Erythroblast (primary cell): ENCODE measurements at places on chromosomes 16 and 17.

- DNase-seq: no peak
These were observed 802.5 kb upstream of the EEF2KMT start for GRCh38 chr16:5900046-5900445.

DNA sequence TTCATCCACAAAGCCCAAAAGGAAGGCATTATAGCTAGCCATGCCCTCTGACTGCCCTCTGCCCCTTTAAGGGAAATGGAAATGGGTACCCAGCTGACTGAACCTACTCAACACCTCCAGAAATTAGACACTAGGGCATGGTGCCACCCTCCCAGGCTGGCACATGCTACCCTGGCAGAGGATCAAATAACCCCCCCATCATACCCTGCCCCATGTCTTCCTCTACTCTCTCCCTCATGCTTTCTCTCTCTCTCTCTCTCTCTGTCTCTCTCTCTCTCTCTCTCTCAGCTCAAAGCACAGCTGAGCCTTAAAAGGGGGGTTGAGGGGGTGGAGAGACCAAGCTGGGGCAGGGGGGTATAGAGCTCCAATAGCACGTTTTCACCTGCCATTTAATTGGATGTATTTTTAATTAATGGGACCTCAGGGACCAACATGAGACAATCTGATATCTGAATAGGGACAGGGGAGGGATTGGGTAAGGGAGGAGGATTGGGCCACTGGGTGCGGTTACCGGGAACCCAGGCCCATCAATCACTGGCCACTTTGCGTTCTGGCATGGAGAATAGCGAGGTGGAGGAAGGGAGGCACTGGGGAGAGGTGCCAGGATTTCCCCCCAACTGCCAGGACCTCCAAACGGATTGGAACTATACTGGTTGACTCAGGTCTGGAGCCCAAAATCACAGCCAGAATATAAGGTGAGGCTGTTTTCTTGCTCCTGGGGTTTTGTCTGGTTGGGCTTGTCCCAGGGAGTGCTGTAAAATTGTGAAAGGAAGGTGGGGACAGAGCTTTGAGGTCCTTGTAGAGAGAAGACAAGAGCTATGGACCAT is 57.8 kb downstream of the NEUROD2 start:
- DNase-seq: no peak

- DNase-seq: no peak
These were observed 317.6 kb downstream of the CBLN1 start for GRCh38 chr16:48963901-48964615.

- DNase-seq: no peak
These were observed 27.8 kb upstream of the MEIOC start for GRCh38 chr17:44628243-44629188.

DNA sequence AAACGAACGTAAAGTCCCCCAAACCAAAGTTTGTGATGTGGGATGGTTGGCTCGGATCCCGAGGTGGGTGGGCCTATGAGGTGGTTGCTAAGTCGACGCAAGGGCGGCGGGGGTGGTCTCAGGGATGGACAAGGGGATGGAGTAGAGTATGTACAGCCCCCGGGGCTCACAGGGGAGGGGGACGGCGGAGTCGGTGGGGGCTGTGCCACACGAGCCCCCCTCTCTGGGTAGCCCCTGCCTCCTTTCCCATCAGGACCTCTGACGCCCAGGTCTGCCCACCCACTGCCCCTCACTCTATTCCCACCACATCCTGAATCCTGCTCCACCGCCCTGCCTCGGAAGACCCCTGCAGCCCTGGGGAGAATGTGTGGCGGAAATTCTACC is 15.2 kb downstream of the IL34 start:
- no peak for DNase-seq

GRCh38 chr16:78639775-78640174 is 540.3 kb downstream of the WWOX start:
- no peak for DNase-seq

GRCh38 chr17:18182978-18183333 is 672 bp upstream of the ALKBH5 start:
- peak; percentile 96 for DNase-seq

DNA sequence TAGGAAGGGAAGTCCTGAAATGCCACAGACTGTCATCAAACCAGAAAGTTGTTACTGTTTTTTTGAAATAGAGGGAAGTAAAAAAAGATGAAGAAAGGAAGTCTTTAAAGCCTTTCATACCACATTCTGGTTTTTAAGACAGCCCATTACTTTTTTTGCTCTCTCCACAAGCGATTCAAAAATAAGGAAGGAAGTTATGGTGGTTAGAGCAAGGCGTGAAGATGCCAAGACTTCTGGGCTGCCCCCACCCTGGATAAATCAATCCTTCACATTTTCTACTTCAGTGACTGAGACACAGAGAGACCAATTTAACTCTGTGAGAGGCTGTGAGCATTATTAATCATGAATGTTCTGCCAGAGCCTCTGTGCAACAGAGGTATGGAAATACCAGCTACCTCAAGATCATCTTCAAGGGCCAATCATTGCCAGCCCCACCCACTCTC is 82.3 kb upstream of the BCAR1 start:
- DNase-seq: no peak
